Colonic mucosa (tissue), 4 donors: ENCODE measurements at places on chromosomes 7 and 10. TPM values are rescaled to one million over a fixed set of nuclear protein-coding genes. Genes with fewer than 3 reads are reported as not detected.
A peak's percentile ranks its signal among the peaks of the same experiment; 100 is the strongest.

The ELAPOR2 gene
- total RNA-seq = 11.8 TPM

GRCh38 chr7:105769901-105770628 is 106.3 kb downstream of the ATXN7L1 start:
- DNase-seq = no peak

GRCh38 chr10:77602231-77602912 is 35.2 kb downstream of the KCNMA1 start:
- DNase-seq = no peak

The PHYHIPL gene
- total RNA-seq = 0.30 TPM

The LOXL4 gene
- total RNA-seq = 1.6 TPM

DNA sequence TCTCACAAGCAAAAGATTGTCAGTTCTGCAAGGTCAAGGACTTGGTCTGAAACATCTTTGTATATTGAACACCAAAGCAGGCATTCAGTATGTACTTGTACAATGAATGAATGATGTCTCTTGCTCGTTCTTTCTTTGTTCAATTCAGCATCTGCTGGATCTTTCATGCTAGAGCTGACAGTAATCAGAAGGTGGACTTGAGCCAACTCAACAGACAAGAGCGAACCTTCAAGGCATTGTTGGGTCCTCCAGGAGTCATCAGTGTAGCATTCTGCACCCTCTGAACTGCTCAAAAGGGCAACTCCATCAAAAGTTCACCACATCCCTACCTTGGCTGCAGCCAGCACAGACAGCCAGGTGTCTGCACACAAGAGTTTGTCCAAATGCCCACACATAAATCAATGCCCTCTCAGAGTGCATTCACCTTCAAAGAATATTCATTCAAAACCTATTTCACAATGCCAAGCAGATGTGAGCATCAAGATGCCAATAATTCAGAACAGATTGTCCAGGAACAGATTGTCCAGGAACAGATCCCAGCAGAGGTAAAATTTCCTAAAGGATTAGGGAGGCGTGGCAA is 386.7 kb downstream of the CALN1 start:
- DNase-seq = no peak

- DNase-seq = no peak
Observed at GRCh38 chr7:45955286-45955685, 34.2 kb upstream of the IGFBP3 start.

GRCh38 chr7:17625043-17625442 is 315.3 kb downstream of the SNX13 start:
- no peak for DNase-seq

DNA sequence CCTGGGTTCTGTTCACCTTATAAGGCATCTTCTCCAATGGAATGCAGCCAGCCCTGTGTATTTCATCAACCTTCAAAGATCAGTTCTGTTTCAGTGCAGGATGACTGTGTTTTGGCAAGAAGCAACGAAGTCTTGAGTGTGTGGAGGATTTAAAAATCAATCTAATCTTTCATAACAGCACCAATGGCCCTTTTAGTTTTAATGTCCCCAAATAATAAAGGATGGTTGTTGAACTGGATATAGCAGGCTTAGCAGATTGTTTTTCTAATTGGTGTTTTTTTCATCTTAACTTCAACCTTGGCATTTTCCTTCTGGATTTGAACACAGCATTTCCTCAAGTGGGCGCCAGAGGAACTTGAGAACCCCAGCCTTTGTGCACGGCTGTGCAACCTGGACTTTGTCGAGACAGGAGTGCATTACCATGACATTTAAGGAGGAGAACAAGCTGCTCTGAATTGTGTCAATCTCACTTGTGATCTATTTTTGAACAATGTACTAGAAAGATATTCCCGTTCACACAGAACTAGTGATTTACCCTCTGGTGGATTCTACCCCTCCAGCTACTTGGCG is 313.3 kb upstream of the AKR1E2 start:
- peak; percentile 39 for DNase-seq

DNA sequence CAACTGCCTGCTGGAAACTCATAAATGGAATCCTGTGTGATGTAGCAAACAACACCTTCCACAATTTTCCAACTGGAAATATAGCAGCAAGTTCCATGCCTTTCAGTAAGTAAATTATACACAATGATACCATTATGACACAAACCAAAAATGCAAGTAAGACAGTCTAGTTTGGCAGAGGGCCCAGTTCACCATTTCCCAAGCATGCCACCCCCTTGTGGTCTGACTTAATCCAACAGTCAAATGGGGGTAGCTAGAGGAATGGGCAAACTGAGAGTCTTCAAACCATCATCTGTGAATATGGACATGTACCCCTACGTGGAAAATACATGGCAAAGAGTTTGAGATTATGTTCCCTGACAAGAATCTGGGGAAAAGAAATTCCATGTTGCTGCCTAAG is 137.6 kb upstream of the VWC2 start:
- no peak for DNase-seq

The GJD4 gene
- not detected for total RNA-seq

DNA sequence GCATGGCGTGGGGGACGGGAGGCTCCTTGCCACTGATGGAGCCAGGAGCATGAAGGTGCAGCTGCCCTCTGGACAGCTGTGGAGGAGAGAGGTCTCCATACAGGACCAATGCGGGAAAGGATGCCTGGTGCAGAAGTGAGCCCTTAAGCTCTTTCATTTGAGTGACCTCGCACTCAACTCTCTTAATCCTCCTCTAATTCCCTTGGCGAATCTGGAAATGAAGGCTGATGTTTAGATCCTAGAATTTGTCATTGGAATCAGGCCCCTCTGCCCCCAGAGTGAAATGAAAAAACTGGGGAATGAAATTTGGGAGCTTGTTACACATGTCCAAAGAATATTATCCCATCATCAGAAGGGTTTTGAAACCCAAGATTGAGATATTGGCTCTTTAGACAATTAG is 639.5 kb downstream of the LRMDA start:
- no peak for DNase-seq

DNA sequence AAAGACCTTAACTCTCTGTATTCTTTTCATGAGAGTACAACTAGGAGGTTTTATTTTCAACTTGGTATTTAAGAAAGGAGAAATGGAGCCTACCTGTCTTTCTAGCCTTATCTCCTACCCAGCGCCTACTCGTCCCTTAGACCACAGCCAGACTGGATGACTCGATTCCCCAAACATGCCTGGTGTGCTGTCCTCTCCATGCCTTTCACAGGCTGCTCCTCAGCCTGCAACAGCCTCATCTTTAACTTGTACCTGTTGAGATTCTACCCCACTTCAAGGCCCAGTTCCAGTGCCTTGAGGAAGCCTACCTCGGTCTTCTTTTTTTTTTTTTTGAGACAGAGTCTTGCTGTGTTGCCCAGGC is 29.4 kb downstream of the CPA1 start:
- DNase-seq = no peak

The OR9A2 gene
- not detected for total RNA-seq

- no peak for DNase-seq
Observed at GRCh38 chr7:17456541-17456940, 158.1 kb downstream of the AHR start.

The AGR2 gene
- total RNA-seq = 1,572 TPM

DNA sequence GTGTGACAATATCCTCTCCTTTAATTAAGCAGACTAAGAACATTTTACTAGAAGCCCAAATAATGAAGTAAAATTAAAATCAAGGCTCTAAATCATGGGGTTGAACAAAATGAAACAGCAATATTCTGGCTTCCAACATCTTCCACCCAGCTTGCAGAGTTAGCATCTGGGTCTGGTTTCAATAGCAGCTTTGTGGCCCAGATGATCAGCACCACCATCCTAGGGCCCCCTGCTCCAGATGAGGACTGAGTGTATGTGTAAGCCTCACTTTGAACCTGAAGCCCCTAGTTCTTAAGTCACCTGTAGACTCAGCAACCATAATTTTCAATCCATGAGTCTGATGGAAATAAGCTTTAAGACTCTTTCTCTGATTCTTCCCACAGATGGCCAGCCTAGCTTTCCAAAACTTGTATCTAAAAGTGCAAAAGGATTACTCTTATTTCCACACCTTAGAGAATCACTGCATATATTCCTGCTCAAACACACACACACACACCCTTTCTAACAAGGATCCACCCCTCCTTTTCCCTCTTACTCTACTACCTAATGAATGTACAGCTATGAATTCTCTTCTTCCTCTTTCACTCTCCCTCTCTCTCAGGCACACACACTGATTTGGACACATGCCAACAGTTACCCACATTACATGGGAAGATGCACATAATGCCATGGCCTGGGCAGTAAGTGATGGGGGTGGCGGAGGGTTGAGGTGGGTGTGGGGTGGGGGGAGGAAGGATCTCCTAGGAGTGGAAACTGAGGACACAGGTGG is 3.5 kb downstream of the DENND11 start:
- DNase-seq = no peak

- DNase-seq = no peak
Observed at GRCh38 chr7:110612680-110613079, 478.2 kb upstream of the LRRN3 start.

DNA sequence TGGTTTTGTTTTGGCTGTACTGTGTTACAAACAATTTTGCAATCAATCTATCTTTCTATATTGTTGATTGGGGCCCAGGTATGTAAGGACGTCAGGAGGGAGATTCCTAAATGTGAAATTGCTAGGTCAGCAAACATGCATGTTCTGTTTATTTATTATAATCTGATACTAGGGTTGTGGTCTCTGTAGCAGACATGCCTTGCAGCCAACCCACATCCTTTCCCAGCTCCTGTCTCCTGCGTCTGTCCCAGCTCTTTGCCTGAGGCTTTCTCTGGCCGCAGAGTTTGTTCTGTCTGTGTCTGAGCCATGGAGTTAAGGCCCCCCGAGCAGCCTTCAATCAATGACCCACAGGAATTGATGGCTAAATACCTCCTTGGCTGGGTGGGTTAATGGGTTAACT is 124.0 kb upstream of the ZEB1 start:
- DNase-seq = no peak

GRCh38 chr7:571096-571717 is 51.6 kb upstream of the PDGFA start:
- no peak for DNase-seq

- DNase-seq = no peak
Observed at GRCh38 chr7:78558566-78558965, 760.0 kb downstream of the PHTF2 start.

DNA sequence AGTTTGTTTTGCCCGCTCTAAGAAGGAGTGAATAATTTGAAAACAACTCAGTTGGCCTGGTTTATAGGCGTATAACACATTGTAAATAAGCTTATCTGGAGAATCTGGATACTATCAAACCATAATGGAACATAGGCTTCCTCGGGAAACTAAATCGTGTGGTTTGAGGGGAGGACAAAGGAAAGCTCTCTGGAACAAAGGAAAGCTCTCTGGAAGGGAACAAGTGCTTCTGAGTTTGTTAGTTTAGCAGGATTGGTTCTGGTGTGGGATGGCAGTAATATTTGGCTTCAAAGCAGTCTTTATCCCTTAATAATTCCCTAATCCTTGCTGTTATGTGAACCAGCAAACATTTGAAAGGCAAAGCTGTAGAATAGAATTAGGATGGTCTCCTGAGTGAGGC is 15.0 kb upstream of the SLK start:
- no peak for DNase-seq

- no peak for DNase-seq
Observed at GRCh38 chr10:95451568-95452524, 109.3 kb downstream of the SORBS1 start.

GRCh38 chr7:106287786-106288185 is 3.0 kb upstream of the NAMPT start:
- peak; percentile 38 for DNase-seq

The PIK3CG gene
- total RNA-seq = 2.3 TPM

- DNase-seq = no peak
Observed at GRCh38 chr10:119333146-119333792, 125.9 kb downstream of the GRK5 start.
